Activated CD8-positive, alpha-beta memory T cell treated with anti-CD3 and anti-CD28 coated beads, Interleukin-2, amount 10 ng/mL, durations not matched to agents 7 days and 5 days (primary cell): ENCODE measurements at places on chromosomes 16 and 17. TPM values are rescaled to one million over a fixed set of nuclear protein-coding genes. Genes with fewer than 3 reads are reported as not detected.

GRCh38 chr16:84883301-84883700, 63.5 kb downstream of the CRISPLD2 start:
- no peak for DNase-seq
- no peaks in the 10 kb centered on the region for H3K4me1 ChIP-seq
- H3K27me3 ChIP-seq = peaks cover 31% of the 10 kb centered on the region
- no peaks in the 10 kb centered on the region for H3K36me3 ChIP-seq

The CPHXL2 gene
- total RNA-seq = not detected

DNA sequence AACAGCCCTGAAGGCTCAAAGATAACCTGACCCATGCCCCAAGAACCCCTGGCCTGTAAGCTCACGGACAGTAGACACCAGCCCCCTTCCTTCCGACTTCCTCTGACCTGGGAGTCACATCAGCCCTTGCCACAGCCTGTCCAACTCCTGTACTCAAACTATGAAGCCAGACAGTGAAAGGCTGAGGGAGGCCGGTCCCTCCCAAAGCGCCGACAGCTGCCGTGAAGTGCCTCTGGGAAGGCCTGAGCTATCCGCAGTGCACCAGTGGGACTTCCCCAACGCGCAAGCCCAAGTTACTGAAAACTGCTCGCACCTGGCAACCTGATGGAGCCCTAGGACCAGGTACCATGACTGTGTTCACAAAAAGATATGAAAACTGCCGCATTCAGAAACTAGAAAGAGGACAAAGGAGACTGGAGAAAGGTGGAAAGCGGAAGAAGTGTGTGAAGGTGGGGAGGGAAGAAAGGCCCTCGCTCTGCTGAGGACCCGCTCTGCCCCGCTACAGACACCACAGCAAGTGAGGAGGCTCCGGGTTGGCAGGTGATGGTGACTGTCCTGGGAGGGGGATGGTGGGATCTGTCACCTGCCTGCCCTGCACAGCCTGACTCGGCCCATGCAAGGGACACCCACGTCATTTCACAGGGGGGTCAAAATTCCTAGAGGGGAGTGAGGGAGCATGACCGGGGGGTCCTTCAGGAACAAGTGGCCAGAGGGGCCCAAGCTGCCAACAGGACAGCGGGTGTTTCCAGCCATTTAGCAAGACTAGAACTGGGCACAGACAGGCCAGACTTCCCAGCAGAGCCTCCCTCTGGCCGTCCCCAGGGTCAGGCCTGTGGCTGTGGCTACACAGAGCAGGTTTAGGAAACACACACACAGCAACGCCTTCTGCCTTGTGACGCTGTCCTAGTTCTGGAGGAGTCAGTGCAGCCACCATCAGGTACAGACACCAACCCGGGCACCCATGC, 13.1 kb upstream of the TRAP1 start:
- H3K4me3 ChIP-seq = no peak overlapping the region
- no peaks in the 10 kb centered on the region for H3K4me1 ChIP-seq
- no peak for DNase-seq
- no peaks in the 10 kb centered on the region for H3K27me3 ChIP-seq
- H3K27ac ChIP-seq = peak overlapping the region; percentile 12

The MLLT6 gene
- total RNA-seq = 223 TPM

The KRTAP4-3 gene
- not detected for total RNA-seq

GRCh38 chr17:46769531-46770438, 48.7 kb downstream of the WNT3 start:
- H3K36me3 ChIP-seq = no peaks in the 10 kb centered on the region
- H3K4me3 ChIP-seq = no peak overlapping the region
- no peak for DNase-seq
- peaks cover 46% of the 10 kb centered on the region for H3K27me3 ChIP-seq

DNA sequence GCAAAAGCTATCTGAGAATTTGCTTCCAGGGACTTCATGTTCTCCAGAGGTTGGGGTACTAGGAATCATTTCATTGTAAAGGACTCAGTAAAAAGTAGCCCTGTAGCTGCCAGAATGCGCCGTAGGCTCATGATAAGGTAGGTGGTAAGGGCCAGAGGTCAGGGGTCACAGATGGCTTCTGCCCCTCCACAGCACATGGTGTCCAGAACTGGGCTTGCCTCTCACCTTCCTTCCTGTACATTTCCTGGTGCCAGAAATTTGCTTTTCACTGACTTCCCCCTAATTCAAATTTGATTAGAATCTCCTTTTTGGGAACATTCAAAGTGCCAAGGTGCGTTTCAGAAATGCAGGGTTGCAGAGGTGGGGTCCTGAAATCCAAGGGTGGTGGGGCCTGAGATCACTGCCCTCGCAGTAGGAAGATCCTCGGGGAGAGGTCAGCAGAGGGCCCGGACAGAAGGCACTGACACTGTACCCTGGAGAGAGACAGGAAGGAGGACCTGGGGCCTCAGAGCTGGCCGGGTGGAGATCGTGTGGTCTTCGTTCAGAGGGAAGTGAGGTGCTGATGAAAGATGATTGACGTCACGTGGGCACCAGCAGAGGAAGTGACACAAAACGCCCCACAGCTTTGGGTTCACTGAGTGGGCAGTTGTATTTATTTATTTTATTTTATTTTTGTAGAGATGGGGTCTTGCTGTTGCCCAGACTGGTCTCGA, 25.5 kb upstream of the METRNL start:
- peaks cover 42% of the 10 kb centered on the region for H3K4me1 ChIP-seq
- DNase-seq = peak; percentile 86
- no peaks in the 10 kb centered on the region for H3K27me3 ChIP-seq
- H3K4me3 ChIP-seq = peak overlapping the region; percentile 41
- H3K36me3 ChIP-seq = no peaks in the 10 kb centered on the region
- peak overlapping the region; percentile 92 for H3K27ac ChIP-seq

DNA sequence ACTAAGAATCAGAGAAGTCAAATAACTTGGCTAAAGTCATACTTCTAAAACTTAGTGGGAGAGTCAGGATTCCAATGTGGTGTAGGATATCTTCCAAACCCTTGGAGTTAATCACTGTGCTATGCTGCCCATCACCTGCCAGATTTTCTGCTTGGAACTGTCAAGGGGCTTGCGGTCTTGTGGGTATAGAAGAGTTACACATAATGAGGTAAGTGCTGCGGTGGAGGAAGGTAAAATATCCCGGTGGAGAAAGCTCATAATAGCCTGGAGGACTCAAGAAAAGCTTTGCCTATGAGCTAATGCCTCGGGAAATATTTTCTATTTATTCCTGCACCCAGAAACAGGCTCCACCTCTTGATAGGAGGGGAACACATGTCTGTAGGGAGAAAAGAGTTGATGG, 195.6 kb downstream of the UTP18 start:
- no peaks in the 10 kb centered on the region for H3K27me3 ChIP-seq
- no peak for DNase-seq
- no peak overlapping the region for H3K27ac ChIP-seq
- H3K4me1 ChIP-seq = no peaks in the 10 kb centered on the region

GRCh38 chr16:79659344-79659743, 58.8 kb upstream of the MAF start:
- no peaks in the 10 kb centered on the region for H3K4me1 ChIP-seq
- DNase-seq = no peak
- H3K36me3 ChIP-seq = no peaks in the 10 kb centered on the region
- no peak overlapping the region for H3K27ac ChIP-seq
- no peak overlapping the region for H3K4me3 ChIP-seq

GRCh38 chr16:74169687-74170376, 126.8 kb upstream of the PSMD7 start:
- no peak overlapping the region for H3K27ac ChIP-seq
- no peak overlapping the region for H3K4me3 ChIP-seq
- H3K4me1 ChIP-seq = no peaks in the 10 kb centered on the region

The ZNF768 gene
- 6.2 TPM for total RNA-seq

- H3K27ac ChIP-seq = no peak overlapping the region
- H3K36me3 ChIP-seq = peaks cover 29% of the 10 kb centered on the region
- no peak overlapping the region for H3K4me3 ChIP-seq
- no peak for DNase-seq
These were observed 6.7 kb downstream of the ZNF646 start for GRCh38 chr16:31080756-31081419.

- H3K36me3 ChIP-seq = no peaks in the 10 kb centered on the region
- peaks cover 30% of the 10 kb centered on the region for H3K27me3 ChIP-seq
- no peak for DNase-seq
- no peak overlapping the region for H3K4me3 ChIP-seq
These were observed 5.8 kb downstream of the FOXN1 start for GRCh38 chr17:28511858-28512461.

DNA sequence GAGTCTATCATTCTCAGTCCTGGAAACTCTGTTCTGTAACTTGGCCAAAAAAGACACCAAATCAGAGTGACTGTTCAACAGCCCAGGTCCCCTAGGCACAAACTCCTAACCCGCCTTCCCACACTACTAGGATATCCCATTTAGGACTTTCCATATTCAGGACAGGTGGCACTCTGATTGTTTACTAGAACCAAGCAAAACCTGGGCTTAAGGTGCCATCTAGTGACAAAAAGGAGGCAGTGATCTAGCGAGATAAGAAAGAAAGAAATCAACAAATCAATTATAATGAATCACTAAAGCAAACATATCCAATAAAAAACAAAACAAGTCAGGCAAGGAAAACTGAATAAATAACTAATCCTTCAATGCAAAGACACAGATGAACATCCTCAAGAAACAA, 203.9 kb downstream of the CEP112 start:
- peaks cover 2% of the 10 kb centered on the region for H3K36me3 ChIP-seq
- no peaks in the 10 kb centered on the region for H3K27me3 ChIP-seq
- no peak overlapping the region for H3K27ac ChIP-seq
- H3K4me1 ChIP-seq = no peaks in the 10 kb centered on the region

- no peaks in the 10 kb centered on the region for H3K27me3 ChIP-seq
- no peak overlapping the region for H3K27ac ChIP-seq
- no peak for DNase-seq
- H3K4me1 ChIP-seq = peaks cover 8% of the 10 kb centered on the region
These were observed 341.0 kb downstream of the CPPED1 start for GRCh38 chr16:12462426-12463280.
